CD14-positive monocyte (primary cell): ENCODE measurements at places on chromosomes 5 and 9.

GRCh38 chr9:133428617-133429101, 6.5 kb downstream of the ADAMTS13 start:
- H3K36me3 ChIP-seq: no peaks in the 10 kb centered on the region
- H3K4me3 ChIP-seq: no peak overlapping the region
- peaks cover 26% of the 10 kb centered on the region for H3K27me3 ChIP-seq
- no peak overlapping the region for H3K27ac ChIP-seq

DNA sequence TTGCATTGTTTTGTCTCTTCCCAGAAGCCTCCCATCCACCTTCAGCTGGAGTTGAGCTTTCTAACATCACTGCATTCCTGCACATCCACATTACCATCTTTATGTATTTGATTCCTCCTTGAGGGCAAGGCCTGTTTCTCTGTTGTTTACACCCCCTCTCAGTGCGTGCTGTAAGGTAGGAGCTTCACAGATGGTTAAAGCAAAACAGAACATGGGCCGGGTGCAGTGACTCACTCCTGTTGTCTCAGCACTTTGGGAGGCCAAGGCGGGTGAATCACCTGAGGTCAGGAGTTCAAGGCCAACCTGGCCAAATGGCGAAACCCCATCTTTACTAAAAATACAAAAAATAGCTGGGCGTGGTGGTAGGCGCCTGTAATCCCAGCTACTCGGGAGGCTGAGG, 110.9 kb downstream of the KCNIP1 start:
- no peaks in the 10 kb centered on the region for H3K27me3 ChIP-seq
- no peaks in the 10 kb centered on the region for H3K4me1 ChIP-seq
- H3K4me3 ChIP-seq: no peak overlapping the region
- H3K27ac ChIP-seq: no peak overlapping the region
- DNase-seq: no peak

DNA sequence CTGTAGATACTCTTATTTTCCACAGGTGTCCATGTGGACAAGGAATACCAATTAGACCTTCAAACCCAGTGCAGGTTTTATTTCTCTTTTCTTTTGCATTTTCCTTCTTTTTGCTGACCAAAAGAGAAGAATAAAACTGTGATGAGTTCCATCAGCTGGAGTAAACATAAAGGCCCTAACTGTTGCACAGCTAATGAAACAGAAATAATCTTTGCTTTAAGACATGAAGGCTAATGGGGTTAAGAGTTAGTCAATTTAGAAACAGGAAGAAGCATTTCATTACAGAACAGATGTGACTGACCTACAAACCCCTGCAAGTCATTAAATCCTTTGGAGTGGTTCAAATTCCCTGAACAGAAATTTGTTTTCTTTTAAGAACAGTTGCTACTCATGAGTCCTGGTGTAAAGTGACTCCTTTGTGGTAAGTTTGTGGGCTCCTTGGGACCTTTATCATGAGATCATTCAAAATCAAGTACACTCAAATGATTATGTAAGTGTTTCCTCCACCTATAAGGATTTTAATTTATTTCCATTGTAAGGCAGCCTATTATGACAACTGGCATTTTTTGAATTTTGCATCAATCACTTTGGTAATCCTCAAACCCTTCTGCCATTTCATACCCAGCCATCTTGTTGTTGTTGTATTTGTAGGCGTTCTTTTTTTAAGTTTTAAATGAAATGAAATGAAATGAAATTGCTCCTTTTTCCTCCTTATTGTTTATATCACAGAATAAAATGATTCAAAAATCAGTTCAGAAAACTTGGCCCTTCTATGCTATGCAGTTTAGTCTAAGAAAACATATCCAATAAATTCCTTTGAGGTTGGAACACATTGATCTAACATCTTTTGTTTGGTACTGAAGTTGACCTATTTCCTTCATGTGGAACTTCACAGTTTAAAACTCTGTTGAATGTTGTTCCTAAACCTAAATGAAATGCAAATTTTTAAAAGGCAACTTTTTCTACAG, 1.3 kb downstream of the MINAR2 start:
- H3K4me1 ChIP-seq: no peaks in the 10 kb centered on the region
- no peak overlapping the region for H3K27ac ChIP-seq
- no peaks in the 10 kb centered on the region for H3K36me3 ChIP-seq
- no peaks in the 10 kb centered on the region for H3K27me3 ChIP-seq

- no peaks in the 10 kb centered on the region for H3K4me1 ChIP-seq
- H3K27me3 ChIP-seq: no peaks in the 10 kb centered on the region
- no peak overlapping the region for H3K27ac ChIP-seq
- DNase-seq: no peak
Measured at GRCh38 chr5:90967851-90968250, 409.3 kb downstream of the ADGRV1 start.

DNA sequence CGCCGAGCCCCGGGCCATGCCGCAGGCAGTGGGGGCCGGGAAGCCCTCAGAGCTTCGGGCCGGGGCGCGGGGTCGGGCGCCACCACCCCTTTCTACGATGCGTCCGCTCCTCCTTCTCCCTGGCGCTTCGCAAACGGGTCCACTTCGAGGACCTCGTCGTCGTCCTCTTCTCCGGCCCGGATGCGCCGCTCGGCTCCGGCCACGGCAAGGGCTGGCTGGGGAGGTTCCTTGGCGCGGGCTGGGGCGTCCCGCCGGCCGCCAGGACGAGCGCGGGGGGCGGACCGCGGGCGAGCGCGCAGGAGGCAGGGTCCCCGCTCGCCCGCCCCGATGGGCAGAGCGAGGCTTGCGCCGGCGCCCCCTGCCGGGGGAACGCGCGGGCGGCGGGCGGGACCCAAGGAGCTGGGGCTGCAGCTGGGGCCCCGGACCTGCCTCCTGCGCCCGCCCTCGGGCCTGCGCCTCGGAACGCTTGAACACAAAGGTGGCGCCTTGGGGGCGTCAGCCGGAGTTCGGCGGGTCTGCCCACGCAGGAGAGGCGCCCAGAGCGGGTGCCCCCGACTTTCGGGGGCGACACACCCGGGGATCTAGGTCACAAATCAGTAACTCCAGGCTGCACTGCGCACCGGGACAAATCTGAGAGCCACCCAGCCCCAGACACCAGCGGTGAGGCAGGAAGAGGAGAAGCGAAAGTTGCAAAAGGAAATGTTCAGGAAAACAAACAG, at the start of gene ROR2:
TSS of gene ROR2 (minus strand) at position 283 of the 719 bp plus-strand sequence.
- no peak within 1 kb of the TSS for H3K4me3 ChIP-seq
- H3K27me3 ChIP-seq: peaks cover 46% of the 10 kb centered on the region
- H3K27ac ChIP-seq: no peak within 1 kb of the TSS
- peaks cover 12% of the 10 kb centered on the region for H3K4me1 ChIP-seq
- no peaks in the 10 kb centered on the region for H3K36me3 ChIP-seq

- no peak for DNase-seq
- H3K4me3 ChIP-seq: no peak overlapping the region
- H3K4me1 ChIP-seq: no peaks in the 10 kb centered on the region
- H3K36me3 ChIP-seq: no peaks in the 10 kb centered on the region
- H3K27ac ChIP-seq: no peak overlapping the region
Measured at GRCh38 chr5:34574936-34575467, 81.1 kb upstream of the RAI14 start.

DNA sequence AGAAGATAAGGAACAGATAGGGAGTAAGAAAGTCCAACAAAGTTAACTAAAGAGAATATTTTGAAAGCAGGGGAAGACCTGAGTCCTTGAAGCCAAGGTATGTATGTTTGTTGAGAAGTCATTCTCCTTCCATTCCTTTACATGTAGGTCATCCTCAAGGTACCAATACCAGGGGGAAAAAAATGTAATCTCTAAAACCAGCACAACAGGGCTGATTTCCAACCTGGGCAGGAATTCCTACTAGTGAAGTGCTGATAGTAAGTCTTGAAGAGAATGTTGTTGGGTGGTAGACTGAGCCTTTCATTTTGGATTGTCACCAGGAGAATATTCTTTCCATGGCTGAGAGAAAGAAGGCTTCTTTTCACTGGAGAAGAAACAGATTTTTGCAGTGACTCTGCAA, 117.1 kb upstream of the ZNF462 start:
- H3K27ac ChIP-seq: no peak overlapping the region
- DNase-seq: no peak
- no peaks in the 10 kb centered on the region for H3K27me3 ChIP-seq
- no peaks in the 10 kb centered on the region for H3K36me3 ChIP-seq

GRCh38 chr9:70113403-70114022, 69.9 kb downstream of the MAMDC2 start:
- no peak overlapping the region for H3K27ac ChIP-seq
- no peaks in the 10 kb centered on the region for H3K36me3 ChIP-seq
- H3K4me1 ChIP-seq: no peaks in the 10 kb centered on the region

DNA sequence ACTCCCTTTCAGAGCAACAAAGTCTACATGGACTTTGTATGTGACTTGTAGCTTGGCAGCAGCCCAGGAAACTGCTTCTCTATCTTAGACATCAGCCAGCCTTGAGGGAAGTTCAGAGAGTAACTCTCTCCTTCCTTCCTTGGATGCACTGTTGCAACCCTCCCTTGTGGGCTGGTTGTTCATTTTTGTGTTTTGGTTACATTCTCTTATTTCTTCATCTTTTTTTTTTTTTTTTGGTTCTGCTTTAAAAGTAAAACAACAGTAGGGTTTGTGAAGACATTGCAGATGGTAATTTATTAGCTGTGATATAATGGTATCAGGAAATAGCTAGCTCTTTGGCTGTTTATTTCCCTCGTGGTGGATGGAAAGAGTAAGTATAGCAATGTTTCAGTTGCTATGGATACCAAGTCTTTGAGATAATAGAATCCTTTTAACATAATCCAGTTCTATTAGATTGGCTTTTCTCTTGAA, 97.9 kb upstream of the MAMDC2 start:
- peaks cover 30% of the 10 kb centered on the region for H3K4me1 ChIP-seq
- H3K4me3 ChIP-seq: peak overlapping the region; percentile 27
- no peaks in the 10 kb centered on the region for H3K27me3 ChIP-seq
- H3K36me3 ChIP-seq: no peaks in the 10 kb centered on the region

DNA sequence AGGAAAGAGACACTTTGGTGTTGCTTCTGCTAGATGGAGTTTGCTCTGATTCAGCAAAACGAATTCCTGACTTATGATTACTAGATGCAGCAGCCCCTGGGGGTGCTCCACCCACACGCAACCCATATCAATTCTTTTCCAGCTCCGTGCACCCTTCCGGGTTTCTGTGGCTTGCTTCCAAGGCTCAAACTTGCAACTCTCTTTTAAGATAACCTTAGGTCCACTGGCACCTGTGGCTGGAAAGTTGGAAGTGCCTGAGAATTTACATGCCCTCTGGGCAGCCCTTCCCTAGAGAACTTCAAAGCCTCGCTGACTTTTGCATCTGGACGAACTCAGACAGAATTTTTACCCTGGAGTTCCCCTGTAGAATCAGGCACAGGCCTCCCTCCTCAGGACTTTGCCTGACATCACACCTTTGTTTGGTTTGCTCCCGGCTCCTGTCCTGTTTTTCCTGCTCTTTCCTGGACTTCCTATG, 224.9 kb downstream of the SNX18 start:
- H3K27me3 ChIP-seq: no peaks in the 10 kb centered on the region
- H3K4me3 ChIP-seq: no peak overlapping the region
- H3K27ac ChIP-seq: no peak overlapping the region
- no peaks in the 10 kb centered on the region for H3K36me3 ChIP-seq
- DNase-seq: no peak

- no peak for DNase-seq
- H3K4me1 ChIP-seq: no peaks in the 10 kb centered on the region
- no peaks in the 10 kb centered on the region for H3K27me3 ChIP-seq
- no peaks in the 10 kb centered on the region for H3K36me3 ChIP-seq
Measured at GRCh38 chr5:39446231-39446630, 21.5 kb upstream of the DAB2 start.

- H3K36me3 ChIP-seq: no peaks in the 10 kb centered on the region
- no peaks in the 10 kb centered on the region for H3K27me3 ChIP-seq
- H3K4me1 ChIP-seq: peaks cover 80% of the 10 kb centered on the region
- H3K27ac ChIP-seq: peak overlapping the region; percentile 70
- peak; percentile 95 for DNase-seq
Measured at GRCh38 chr5:142821733-142822487, 51.7 kb downstream of the ARHGAP26 start.

DNA sequence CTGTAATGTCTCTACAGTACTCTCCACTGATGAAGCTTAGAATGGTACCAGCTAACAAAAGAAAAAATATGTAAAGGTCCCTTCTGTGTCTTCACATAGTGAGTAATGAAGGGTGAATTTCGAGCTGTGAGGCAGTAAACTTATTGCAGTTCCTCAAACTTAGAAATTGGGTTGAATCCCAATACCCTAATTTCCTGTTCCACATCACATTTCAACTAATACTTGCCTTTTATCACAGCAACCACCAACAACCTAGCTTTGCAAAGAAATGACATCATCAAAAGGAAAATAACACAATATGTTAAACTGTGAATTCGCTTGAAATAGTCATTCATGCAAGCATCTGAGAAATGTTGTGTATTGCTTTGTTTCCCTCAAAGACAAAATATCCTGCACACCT, 9.4 kb upstream of the TNFAIP8 start:
- H3K4me1 ChIP-seq: peaks cover 50% of the 10 kb centered on the region
- H3K4me3 ChIP-seq: no peak overlapping the region
- DNase-seq: peak; percentile 37
- no peaks in the 10 kb centered on the region for H3K27me3 ChIP-seq
- H3K36me3 ChIP-seq: no peaks in the 10 kb centered on the region
- H3K27ac ChIP-seq: peak overlapping the region; percentile 48

GRCh38 chr5:115558388-115558956, 13.9 kb upstream of the FEM1C start:
- H3K27ac ChIP-seq: no peak overlapping the region
- H3K27me3 ChIP-seq: no peaks in the 10 kb centered on the region
- DNase-seq: no peak
- H3K4me1 ChIP-seq: no peaks in the 10 kb centered on the region
- H3K4me3 ChIP-seq: no peak overlapping the region

- H3K4me1 ChIP-seq: no peaks in the 10 kb centered on the region
- no peak overlapping the region for H3K27ac ChIP-seq
- H3K4me3 ChIP-seq: no peak overlapping the region
- no peaks in the 10 kb centered on the region for H3K36me3 ChIP-seq
Measured at GRCh38 chr5:84036842-84037241, 316.2 kb upstream of the HAPLN1 start.

GRCh38 chr5:9716838-9717281, 86.7 kb upstream of the TAS2R1 start:
- H3K4me3 ChIP-seq: no peak overlapping the region
- DNase-seq: no peak
- H3K27ac ChIP-seq: no peak overlapping the region
- no peaks in the 10 kb centered on the region for H3K27me3 ChIP-seq
- no peaks in the 10 kb centered on the region for H3K36me3 ChIP-seq
- no peaks in the 10 kb centered on the region for H3K4me1 ChIP-seq

DNA sequence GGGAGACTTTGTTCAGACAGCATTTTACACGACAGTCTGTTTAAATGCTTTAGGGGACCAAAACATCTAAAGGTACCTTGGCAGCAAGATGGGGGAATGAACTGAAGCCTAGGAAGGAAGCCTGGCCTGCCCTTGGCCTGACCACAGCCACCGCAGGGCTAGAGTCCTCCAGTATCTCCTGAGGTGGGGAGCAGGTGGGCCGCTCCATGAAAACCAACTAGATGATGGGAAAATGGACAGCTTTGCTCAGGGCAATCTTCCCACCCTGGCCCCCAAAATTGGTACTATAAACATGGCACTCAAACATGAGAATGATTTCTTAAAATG, 153.3 kb downstream of the AUH start:
- DNase-seq: no peak
- peak overlapping the region; percentile 51 for H3K4me3 ChIP-seq
- peak overlapping the region; percentile 88 for H3K27ac ChIP-seq
- no peaks in the 10 kb centered on the region for H3K27me3 ChIP-seq
- peaks cover 30% of the 10 kb centered on the region for H3K4me1 ChIP-seq
